Ovary (tissue), 10 donors: ENCODE measurements at places on chromosomes 2 and 18. TPM values are rescaled to one million over a fixed set of nuclear protein-coding genes. Genes with fewer than 3 reads are reported as not detected.

FN1 gene
- 979 TPM for polyA plus RNA-seq

FAM237A gene
- polyA plus RNA-seq: not detected

CTAGE1 gene
- polyA plus RNA-seq: not detected

TBR1 gene
- polyA plus RNA-seq: not detected

POTEI gene
- not detected for polyA plus RNA-seq
